CD4-positive, alpha-beta T cell treated with Interleukin-4 for 1 hour (primary cell): ENCODE measurements at places on chromosomes 2 and 18.
A peak's percentile ranks its signal among the peaks of the same experiment; 100 is the strongest.

DNA sequence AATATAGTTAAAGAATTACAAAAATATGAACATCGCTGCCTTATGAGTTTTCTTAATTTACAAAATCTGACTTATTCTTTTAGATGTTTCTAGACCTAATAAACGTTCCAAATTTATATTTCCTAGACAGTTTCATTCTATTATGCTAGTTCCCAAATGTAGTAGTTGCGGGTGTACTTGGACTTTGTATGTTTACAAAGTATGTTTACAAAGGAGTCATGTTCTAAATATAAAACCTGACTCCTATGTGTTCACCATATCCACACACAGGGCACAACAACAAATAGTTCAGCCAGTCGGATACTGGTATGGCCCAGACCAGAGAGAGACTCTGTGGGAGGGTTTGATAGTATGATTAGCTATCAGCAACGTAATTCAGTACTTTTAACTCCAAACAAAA, 230.7 kb downstream of the KCNH7 start:
- DNase-seq, result no peak

DNA sequence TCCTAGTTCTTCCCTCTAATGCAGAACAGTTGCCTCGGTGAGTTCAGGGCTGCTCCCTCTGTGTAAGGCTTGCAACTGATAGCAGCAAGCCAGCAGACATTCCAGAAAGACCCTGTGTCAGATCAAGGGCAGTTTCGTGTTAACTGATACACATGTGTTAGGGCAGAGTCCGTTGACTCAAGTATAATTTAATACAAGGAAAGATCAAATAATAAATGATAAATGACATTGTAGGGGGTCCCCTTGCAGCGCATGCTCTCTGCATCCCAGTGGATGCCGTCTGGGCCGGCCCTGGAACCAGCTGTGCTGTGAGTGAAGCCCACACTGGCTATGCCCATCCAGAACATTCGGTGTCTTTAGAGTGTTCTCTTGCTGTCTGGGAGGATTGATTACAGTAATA, 180.3 kb downstream of the AGAP1 start:
- no peak for DNase-seq

DNA sequence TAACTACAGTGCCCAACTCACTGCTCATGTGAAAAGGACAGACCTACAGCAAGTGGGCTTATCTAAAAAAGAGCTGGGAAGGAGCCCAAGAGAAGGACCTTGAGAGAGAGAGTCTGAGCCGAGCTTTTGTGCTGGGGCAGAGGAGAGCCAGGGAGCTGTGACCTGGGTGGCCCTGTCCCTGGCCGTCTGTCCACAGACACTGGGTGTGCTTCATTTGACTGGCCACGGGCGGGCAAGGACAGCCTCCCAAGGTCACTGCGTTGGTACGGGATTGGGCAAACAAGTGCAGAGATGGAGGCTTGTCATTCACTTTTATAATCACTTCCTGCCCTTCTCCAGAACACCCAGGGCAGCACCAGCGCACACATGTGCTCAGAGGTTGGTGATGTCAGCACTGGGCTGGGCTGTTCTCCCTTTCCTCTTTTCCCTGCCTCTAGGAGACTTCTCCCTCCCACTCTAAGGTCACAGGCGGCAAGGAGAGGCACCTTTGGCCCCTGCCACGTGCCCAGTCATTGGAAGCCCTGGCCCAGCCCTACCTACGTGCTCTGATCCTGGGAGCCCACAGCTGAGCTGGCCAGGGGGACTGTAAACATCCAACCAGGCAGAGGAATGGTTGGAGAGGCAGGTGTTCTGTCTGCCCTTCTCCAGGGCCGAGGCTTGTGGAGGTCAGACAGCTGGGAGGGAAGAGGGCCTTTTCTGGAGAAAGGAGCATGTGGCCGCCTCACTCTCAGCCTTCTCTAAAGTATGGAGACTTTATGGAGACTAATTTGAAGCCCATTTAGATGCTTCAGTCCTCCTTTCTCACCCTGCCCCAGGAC, 6.4 kb upstream of the PSD4 start:
- peak; percentile 64 for DNase-seq

DNA sequence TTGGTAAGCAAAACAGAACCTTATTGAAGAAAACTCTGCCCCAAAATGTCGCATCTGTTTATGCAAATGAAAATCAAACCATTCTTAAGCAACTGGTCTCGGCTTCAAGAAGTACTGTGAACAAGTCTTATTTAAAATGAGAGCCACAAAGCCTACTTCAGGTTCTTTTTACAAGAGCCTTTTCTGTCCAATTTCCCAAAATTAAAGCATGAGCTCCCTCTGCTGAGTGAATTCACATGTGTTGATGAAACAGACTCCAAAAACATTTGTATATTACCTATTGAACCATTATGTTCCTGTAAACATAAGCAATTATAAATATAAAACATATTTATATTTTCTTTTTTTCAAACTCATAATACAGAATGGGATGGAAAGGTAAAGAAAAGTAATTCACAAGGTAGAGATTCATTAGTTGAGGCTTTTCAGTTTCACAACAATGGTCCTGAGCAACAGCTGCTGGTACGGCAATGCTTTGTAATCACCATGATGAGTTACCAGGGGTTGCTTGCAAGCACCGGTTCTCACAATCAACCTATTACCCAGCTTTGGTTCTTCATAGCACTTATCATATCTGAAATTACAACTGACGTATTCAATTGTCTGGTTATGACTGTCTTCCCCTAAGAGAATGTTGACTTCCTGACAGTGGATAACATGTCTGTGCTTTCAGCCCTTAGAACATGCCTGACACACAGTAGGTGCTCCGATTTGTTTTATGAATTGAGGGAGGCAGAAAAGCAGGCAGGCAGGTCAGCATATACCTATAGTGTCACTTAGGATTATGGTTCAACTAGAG, 108.4 kb upstream of the BZW1 start:
- peak; percentile 34 for DNase-seq

- no peak for DNase-seq
Measured at GRCh38 chr2:55957142-55957541, 33.6 kb upstream of the EFEMP1 start.

DNA sequence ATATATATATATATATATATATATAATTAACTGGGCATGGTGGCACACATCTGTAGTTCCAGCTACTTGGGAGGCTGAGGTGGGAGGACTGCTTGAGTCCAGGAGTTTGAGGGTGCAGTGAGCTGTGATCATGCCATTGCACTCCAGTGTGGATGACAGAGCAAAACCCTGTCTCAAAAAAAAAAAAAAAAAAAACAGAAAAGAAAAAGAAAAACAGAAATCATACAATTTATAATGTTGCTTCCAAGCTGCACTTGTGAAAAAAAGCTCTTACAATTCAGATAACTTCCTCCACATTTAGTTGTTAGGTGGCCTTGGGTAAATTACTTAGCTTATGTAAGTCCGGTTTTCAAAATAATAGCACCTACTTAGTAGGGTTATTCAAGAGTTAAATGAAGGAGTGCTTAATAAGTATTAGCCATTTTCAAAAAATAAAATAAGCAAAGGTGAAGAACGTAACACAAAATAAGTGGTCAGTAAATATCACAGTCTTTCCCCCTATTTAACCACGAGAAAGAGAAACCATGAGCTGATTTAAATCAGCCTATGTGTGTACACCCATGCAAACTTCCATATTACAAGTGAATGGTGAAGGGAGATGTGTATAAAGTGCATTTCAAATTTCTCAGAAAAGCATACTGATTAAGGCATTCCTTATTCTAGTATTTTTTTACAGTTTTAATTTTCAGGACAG, 2.3 kb downstream of the WIPF1 start:
- peak; percentile 64 for DNase-seq

- no peak for DNase-seq
Measured at GRCh38 chr2:159506202-159506601, 110.1 kb downstream of the BAZ2B start.
